ENCODE measurements at places on chromosomes 3 and 15.

- no peak for DNase-seq
These were observed 11.5 kb upstream of the LMCD1 start for GRCh38 chr3:8490079-8490552.

GRCh38 chr3:70926835-70927234 lies 614.4 kb upstream of the MDFIC2 start:
- DNase-seq = no peak

- no peak for DNase-seq
These were observed 121.3 kb downstream of the STAC start for GRCh38 chr3:36501616-36502015.

DNA sequence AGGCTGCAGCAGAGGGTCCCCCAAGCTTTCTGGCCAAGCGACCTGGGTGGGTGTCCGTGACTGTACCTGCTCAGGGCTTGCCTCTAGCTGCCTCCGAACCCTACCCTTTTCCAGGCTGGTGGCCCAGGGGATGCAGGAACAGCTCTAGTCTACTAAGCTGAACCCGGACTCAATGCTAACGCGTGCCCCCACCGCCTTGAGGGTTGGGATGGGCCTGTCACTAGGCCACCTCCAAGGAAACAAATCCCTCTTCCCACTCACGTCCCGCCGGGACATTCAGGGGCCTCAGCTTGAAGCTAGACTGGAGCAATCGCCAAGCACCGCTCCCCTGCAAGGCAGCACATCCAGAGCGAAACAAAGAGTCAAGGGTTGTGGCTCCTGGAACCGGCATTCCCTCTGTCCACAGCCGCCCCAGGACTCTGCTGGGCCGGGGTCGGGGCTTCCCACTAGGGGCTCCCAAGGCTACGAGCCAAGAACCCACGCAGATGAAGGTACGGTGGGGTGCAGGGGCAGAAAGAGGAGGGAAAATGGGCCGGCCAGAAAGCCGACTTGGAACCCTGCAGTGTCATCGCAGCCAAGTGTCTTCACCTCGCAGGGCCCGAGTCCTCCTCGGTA lies 2.9 kb downstream of the FBXL22 start:
- DNase-seq = no peak

DNA sequence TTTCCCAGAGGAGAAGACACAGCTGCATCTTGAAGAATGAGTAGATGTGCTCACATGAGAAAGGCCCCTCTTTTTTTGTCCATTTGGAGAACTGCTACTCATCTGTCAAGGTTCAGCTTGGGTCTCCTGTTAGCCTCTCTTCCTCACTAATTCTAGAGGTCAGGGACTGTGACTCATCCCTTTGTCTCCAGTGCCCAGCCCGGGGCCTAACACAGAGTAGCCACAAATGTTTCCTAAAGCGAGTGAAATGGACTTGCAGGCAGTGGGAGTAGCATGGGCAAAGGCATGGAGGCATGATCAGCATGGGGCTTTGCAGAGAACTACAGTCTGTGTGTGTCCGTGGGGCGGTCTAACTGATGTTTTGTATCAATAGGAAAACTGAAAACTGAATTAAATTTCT lies 33.9 kb upstream of the MRPS22 start:
- no peak for DNase-seq

- no peak for DNase-seq
These were observed 57.5 kb downstream of the SCN11A start for GRCh38 chr3:38994251-38994650.

- DNase-seq = no peak
These were observed 53.9 kb upstream of the PLXNA1 start for GRCh38 chr3:126928921-126929474.

DNA sequence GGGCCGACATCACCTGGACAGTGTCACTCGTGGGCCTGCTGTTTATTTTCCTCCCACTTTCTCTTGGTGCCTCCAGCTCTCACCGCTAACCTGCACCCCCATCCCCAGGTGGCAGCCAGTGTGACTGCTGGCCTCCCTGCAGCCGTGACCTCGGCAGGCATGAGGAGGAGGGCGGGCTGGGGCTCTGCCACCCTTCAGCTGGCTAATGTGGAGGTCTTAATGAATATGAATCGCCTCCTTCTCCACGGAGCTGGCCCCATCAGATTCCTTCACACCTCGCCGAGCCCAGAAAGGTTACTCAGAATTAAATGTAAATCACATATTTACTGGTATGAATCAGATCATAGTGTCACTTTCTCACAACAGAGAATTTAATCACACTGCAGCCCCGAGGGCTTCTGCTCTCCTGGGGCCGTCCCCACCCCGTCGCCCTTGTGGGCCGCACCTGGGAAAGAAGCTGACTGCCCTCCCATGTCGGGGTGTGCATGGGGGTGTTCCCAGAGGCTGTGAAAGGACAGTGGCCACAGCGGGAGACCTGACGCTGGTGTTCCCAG lies 171.1 kb upstream of the TLE3 start:
- DNase-seq = no peak
